Heart right ventricle (tissue), 16 donors: ENCODE measurements at places on chromosomes 3 and 15. TPM values are rescaled to one million over a fixed set of nuclear protein-coding genes. Genes with fewer than 3 reads are reported as not detected.
A peak's percentile ranks its signal among the peaks of the same experiment; 100 is the strongest.

DNA sequence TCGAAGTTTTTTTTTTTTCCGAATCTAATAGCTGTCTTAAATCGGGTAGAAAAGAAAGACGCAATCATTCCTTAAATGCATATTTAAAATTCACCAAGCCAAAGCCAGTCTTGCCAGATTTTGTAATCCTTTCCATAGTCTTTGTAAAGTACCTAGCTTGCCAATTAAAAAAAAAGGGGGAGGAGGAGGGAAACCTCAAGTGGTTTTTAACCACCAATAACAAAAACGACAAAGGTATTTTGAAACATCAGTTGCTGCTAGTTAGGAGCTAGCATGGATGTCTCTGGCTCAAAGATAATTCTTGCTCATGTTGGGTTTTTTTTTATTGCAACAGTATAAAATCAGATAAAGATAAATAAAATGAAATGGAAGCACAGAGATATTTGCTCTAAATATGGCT, 187.9 kb downstream of the MECOM start:
- no peak for DNase-seq

DNA sequence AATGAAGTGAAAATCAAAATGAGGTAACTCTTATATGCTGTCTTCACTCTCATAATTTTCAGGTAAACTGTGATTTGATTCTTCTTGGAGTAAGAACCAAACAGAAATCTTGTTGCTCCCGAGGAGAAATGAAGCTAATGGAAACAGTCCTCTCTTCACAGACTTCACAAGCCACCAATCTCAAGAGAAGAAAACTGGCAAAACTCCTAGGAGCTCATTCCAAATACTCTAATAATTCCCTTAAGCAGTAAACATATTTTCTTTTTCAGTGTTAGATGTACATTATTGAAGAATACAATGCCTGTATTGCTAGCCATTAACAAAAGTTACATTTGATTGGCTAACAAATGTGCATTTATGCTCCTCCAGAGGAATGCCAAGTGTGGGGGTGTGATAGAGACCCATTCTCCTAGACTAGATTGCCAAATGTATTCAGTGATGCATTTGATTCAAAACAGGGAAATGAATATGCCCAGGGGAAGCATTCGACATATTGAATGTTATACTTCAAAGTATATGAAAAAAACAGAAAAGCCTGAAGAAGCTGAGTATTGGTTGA, 11.8 kb upstream of the RIOX2 start:
- DNase-seq = no peak

- no peak for DNase-seq
Observed at GRCh38 chr3:152608696-152609594, 226.0 kb upstream of the P2RY1 start.

DNA sequence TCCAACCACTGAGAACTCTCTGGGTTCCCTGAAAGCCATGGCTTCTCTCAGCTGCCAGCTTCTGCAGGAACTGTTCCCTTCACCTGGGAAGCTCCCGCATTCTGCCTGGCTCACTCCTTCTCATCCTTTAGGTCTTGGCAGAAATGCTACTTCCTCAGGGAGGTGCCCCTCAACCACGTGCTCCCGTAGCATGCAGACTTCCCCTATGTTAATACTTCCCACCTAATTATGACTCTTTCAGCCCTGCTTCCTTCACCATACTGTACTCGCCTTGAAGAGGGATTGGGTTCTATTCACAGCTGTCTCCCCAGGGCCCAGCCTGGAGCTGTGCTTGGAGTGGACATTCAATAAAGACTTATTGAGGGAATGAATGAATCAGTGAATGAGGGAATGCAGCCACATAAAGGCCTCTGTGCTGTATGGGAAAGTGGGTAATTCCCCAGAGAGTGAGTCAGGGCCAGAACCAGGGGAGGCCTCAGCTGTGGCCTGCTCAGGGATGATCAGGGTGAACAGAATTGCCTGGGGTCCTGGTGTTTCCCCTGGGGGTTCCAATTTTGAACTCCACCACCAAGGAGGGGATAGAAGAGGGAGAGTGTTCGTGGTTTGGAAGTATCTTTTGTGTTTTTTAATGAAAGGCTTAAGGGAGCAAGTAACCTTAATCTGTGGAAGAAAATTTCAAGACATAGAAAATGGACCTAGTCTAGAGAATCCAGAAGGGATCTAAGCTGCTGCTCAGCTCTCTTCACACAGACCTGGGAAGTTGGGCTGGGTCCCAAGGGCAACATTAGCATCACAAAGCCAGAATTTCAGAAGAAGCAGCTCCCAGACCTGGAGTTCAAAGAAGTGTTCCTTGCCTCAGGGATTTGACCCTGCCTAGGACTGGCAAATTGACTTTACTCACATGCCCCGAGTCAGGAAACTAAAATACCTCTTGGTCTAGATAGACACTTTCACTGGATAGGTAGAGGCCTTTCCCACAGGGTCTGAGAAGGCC, 14.6 kb upstream of the FAM107A start:
- DNase-seq = no peak

- no peak for DNase-seq
Observed at GRCh38 chr15:57872281-57873030, 165.9 kb downstream of the POLR2M start.

- no peak for DNase-seq
Observed at GRCh38 chr15:35485411-35485810, 60.6 kb downstream of the DPH6 start.

DNA sequence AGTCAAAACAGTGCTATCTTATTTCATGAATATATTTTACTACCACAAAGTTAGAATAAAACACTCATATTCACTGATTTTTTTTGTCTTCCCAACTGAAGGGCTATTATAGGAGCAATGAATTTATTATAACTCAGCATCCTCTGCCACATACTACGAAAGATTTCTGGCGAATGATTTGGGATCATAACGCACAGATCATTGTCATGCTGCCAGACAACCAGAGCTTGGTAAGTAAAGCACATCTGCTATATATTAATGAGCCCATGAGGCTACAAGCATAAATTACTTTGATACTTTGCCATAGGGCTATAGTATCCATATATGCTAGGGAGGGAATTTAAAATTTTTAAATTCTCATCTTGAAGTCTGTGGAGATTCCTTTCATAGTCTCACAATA, 95.9 kb downstream of the FEZF2 start:
- DNase-seq = no peak

DNA sequence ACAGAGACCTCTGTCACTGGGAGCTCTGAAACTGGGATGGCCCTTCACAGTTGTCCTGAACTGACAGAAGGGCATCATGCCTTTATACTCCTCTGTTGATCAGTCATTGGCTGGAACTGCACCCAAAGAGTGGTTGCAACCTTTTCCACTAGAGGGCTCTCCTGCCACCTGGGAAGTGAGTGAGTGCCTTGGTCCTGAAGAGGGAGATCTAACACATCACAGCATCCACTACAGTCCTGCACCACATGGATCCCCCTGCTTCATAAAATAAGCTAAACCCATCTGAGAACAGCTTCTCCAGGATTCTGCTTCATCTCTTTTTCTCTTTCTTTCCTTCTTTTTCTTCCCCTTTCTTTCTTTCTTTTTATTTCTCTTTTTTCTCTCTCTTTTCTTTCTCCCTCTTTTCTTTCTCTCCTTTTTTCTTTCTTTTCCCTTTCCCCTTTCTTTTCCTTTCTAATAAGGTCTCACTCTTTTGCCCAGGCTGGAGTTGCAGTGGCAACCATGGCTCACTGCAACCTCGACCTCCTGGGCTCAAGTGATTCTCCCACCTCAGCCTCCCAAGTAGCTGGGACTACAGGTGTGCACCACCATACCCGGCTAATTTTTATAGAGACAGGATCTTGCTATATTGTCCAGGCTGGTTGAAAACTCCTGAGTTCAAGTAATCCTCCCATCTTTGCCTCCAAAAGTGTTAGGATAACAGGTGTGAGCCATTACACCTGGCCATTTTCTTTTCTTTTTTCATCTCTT, 42.8 kb upstream of the RAF1 start:
- DNase-seq = no peak

GRCh38 chr15:61115241-61115640, 113.9 kb downstream of the RORA start:
- DNase-seq = no peak

DNA sequence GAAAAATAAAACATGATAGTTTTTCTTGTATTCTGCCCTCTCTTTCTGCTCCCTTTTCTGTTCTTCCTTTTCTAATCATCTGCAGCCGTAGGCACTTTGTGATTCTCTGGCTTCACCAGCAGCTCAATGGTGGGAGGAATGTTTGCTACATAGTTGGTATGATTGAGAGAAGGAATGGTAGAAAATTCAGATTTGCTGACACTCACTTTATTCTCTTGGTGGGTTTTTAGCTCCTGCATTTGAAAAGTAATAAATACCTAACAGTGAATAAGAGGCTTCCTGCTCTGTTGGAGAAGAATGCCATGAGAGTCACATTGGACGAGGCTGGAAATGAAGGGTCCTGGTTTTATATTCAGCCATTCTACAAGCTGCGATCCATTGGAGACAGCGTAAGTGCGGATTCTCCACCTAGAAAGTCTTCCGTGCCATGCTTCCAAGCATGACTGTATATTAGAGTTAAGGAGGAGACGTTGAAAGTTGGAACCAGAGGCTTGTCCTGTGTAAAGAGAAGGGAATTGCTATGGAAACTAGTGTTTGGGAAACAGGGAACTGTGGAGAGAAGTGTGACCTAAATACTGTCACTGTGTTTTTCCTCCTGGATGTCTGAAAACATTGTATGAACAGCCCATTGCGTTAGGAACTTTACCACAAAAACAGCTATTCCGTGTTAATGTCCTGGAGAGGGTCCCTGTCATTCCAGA, 148.9 kb downstream of the ITPR1 start:
- no peak for DNase-seq

DNA sequence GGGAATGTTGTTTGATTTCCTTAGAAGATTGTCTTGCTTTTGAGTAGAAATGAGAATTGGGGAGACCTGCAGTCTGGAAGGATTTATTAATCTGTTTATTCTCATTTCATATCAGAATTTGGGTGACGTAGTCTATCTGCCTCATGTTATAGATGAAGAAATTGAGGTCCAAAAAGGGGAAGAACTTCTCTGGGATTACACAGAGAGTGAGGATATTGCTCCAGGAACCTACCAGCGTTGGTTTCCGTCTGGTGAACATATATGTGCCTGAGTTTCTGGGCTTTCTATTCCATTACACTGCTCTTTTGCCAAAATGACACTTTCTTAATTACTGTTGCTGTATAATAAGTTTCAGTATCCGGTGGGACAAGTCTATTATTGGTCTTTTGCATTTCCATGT, 51.8 kb downstream of the CTDSPL start:
- no peak for DNase-seq

- no peak for DNase-seq
Observed at GRCh38 chr3:40265181-40265580, 44.3 kb upstream of the EIF1B start.

- DNase-seq = no peak
Observed at GRCh38 chr3:142992323-142992722, 9.0 kb upstream of the U2SURP start.

- DNase-seq = peak; percentile 42
Observed at GRCh38 chr3:9864200-9864927, 15.7 kb downstream of the CIDEC start.

DNA sequence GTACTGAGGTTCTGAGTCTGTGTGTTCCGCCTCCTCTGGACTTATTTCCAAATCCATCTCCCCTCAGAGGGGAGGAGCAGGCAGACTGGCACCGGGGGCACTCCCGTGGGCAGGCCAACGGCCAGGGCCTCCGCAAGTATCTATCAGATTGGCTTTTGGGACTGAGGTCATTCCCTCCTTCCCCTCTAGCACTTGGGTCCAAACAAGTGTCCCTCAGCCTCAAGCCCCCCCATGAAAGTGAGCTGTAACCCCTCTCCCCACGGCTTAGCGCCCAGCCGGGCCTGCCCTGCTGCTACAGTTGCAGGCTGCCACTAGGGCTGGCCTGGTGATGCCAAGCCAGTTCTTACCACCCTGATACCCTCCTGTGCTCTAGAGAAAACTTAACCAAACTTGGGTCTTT, 17.4 kb downstream of the ITGA11 start:
- no peak for DNase-seq

GRCh38 chr3:112446343-112446742, 52.9 kb downstream of the BTLA start:
- DNase-seq = no peak

- no peak for DNase-seq
Observed at GRCh38 chr3:159619341-159619885, 369.2 kb upstream of the IL12A start.

DNA sequence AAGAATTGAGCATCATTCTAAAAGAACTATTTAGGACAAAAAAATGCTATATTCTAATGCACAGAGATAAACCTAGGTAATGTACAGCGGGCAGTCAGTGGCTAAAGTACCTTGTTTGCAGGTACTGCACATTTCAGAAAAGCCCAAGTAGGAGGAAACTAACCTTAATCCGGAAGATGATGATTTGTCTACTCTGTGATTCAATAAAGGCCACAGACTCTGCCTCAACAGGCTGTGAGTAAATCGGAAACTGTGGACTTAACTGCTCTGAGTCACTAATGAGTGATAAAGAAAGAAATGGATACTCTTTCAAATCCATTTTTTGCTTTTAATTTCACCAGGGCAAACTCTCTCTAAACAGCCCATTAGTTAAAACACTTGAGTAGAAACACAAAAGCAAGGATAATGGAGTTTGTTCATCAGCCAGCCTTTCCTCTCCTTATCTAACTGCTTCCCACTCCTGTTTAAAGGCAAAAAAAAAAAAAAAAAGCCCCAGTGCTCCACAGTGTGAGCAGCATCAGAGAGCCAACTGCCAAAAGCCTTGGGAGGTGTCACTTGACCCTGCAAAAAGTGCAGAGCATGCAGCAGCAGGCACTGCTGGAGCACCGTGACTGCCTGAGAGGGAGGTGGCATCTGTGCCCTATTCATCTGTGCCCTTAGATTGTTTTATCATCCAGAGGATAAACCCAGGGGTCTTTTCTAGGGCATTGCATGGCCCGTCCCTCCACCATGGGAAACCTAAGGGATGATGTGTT, 187.7 kb downstream of the SATB1 start:
- no peak for DNase-seq

DNA sequence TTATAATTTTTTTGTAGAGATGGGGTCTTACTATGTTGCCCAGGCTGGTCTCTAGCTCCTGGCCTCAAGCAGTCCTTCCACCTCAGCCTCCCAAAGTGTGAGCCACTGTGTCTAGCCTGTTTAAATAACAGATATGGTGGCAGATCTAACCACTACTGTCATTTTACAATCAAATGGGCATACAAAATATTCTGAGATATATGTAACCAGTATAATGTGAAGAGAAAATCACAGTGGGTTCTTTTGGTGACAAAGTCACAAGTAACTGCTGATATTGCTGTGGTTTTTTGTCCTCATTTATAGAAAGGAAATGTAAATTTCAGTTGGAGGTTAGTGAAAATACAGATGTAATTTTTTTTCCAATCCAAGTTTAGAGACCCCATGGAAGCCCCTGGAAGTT, 58.6 kb upstream of the ARHGEF3 start:
- DNase-seq = no peak

The GPR62 gene
- 0.14 TPM for total RNA-seq

The RAB6B gene
- total RNA-seq = 51.5 TPM

The WWTR1 gene
- total RNA-seq = 46.5 TPM

The IQCH gene
- total RNA-seq = 0.89 TPM

The MEX3B gene
- total RNA-seq = 5.0 TPM

The CYP1A1 gene
- total RNA-seq = 0.42 TPM

The ROBO2 gene
- total RNA-seq = not detected

The ZNF80 gene
- not detected for total RNA-seq

The TMEM43 gene
- total RNA-seq = 47.3 TPM

The SHF gene
- total RNA-seq = 6.4 TPM
